ENCODE measurements at places on chromosomes 13 and 19.

- DNase-seq: no peak
Observed at GRCh38 chr19:15892012-15892411, 5.9 kb downstream of the CYP4F2 start.

- no peak for DNase-seq
Observed at GRCh38 chr19:31459430-31459829, 110.2 kb upstream of the TSHZ3 start.

GRCh38 chr13:112516218-112516617 lies 71.7 kb downstream of the TUBGCP3 start:
- no peak for DNase-seq

- DNase-seq: no peak
Observed at GRCh38 chr13:76913898-76914297, 27.7 kb upstream of the KCTD12 start.

DNA sequence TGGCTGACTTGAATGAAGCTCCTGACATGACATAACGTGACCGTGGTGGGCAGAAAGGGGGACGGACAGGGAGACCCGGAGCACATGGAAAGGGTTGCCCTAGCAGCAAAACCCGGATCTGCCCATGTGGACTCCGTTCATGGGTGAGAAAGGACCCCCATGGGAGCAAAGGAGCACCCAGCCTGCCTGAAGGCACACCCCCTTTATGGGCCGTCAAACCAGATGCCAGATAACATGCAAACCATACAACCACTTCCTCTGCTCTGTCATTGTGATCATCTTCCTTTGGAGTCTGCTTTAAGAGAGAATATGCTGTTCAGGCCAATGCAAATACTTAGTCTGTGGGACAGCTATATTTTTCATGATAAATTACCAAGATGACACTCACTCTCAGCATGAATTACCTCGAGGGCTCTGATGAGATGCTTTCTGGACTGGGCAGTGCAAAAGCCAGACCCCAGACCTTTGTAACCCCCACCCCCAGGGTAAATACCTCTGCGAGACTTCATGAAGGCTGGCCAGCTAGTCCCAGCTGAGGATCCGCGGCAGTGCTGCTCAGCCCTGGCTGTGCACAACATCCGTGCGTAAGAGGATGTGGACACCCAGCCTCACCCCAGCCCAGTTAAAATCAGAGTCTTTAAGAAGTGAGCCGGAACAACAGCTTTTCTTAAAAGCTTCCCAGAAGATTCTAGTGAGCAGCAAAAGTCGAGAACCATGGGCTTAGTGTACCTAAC lies 126.6 kb downstream of the USP12 start:
- DNase-seq: no peak

DNA sequence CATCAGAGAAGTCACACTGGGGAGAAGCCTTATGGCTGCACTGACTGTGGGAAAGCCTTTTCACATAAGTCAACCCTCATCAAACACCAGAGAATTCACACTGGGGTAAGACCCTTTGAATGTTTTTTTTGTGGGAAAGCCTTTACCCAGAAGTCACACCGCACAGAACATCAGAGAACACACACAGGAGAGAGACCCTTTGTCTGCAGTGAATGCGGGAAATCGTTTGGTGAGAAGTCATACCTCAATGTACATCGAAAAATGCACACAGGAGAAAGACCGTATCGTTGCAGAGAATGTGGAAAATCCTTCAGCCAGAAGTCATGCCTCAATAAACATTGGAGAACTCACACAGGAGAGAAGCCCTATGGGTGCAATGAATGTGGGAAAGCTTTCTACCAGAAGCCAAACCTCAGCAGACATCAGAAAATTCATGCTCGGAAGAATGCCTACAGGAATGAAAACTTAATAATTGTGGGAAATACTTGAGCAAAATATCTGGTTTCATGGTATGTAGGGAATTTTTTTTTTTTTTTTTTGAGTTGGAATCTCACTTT lies 30.7 kb downstream of the ZNF793 start:
- DNase-seq: no peak

DNA sequence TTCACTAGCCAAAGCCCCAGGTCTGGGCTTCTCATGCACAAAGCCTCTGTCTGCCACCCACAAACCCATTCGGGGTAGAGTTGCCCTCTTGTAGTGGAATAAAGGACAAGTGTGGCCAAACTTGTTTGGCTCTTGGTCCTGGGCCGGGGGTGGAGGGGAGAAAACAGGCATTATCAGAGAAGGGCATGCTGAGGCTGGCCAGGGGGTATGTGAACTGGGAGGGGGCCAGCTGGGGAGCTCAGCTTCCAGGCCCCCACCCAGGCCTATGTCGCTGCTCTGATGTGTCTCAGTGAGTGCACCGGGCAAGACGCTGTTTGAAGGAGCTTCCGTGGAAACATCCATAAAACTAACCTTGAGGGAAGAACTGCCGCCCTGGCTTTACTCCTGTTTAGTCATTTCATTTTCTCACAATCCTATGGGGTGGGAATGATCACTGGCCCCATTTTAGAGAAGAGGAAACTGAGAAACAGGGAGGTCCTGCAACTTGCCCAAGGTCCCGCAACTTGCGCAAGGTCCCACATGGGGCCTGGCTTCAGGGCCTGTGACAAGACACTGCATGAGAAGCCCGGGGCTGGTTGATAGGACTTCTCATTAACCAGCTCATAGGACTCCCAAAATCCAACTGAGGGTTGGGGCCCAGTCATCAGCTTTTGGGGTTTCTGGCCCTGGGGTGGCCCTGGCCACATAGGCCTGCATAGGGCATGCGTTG lies 30.8 kb downstream of the CCNE1 start:
- no peak for DNase-seq
